ENCODE measurements at places on chromosomes 1 and 21.

- peak; percentile 87 for ATAC-seq
These were observed 1.5 kb upstream of the S100A14 start for GRCh38 chr1:153617663-153618062.

DNA sequence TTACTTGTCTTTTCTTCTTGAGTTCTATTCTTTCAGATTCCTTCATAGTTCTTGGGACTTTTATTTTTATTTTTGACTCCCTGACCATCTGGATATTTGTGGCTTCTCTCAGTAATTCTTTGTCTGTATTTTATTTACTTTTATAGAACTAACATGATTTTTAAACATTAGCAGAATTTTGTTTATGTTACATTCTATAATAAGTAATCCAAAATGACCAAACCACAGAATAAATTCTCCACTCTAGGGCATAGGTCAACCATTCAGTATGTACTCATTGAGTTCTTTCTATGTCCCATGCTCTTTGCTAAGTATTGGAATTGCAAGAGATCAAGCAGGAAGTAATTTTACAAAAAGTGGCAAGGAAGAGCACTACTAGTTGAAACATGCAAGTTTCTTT lies 969.0 kb downstream of the TTLL7 start:
- ATAC-seq = no peak

- ATAC-seq = no peak
These were observed 118.2 kb downstream of the LEPR start for GRCh38 chr1:65538664-65539063.

- ATAC-seq = no peak
These were observed 597.6 kb downstream of the LMO4 start for GRCh38 chr1:87926131-87926830.

- no peak for ATAC-seq
These were observed 69.8 kb upstream of the HAO2 start for GRCh38 chr1:119298687-119299303.

DNA sequence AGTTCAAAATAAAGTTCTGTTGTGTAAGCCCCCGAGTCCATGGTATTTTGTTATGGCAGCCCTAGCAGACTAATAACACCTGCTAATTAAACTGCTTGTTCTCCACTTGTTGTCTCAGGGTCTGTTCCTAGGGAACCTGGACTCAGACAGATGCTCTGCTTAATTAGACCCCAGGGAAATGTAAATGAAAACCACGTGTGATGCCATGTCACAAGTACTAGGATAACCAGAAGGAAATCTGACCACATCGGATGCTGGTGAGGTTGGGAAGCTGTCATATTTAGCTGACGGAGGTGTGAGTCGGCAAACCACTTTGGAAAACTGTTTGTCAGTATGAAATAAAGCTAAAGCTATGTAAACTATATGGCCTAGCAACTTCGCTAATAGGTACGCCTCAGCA lies 19.6 kb downstream of the EDN2 start:
- ATAC-seq = no peak

DNA sequence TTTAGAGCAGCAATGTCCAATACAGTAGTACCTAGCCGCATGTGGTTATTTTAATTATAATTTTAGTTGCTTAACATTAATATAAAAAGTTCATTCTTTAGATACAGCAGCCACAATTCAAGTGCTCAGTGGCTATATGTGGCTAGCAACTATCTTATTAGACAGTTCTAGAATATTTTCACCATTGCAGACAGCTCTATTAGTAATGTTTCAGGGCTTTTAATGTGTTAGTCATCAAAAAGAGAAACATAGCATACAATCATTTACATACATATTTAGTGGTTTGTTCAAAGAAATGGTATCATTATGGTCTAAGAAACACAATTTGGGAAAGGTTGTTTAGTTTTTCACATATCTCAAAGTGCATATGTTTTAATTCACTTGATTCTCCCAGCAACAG lies 66.6 kb upstream of the DYNLT5 start:
- no peak for ATAC-seq

DNA sequence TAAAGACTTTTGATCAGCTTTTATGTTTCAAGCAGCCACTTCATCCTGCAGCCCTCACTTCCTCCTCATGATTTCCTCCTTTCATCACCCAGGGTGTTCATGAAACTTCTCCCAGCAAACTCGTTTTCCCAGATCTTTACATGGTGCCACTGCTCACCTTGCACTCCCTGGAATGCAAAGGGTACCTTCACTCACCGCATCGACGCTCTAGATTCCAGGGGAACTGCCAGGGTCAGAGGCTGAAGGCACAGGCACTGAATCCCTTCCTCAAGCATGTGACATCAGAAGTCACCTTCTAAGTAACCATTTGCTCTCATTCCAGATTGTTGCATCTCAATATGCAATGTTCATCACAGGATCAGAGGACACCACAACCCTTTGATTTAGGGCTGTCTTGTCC lies 82.8 kb downstream of the PRKAB2 start:
- no peak for ATAC-seq

DNA sequence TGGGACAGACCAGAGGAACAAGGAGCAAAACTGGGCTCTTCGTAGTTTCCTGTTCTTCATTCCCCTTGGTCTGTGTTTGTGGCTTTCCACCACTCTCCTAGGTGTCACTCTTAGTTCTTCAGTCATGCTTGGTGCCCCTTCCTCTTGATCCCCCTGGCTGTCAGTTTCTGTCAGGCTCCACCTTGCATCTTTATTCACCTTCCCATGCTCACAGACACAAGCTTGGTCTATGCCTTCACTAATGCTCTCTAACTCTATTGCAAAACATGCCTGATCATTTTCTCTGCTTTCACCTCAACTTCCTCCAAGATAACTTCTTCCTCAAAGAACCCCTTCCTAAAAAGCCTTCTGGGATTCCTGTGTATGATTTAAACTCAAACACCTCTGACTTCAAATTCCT lies 122.9 kb downstream of the GLUL start:
- no peak for ATAC-seq

- ATAC-seq = no peak
These were observed 71.3 kb downstream of the LUZP1 start for GRCh38 chr1:23097316-23097715.

- no peak for ATAC-seq
These were observed 187.7 kb downstream of the TRABD2B start for GRCh38 chr1:47809301-47810084.

DNA sequence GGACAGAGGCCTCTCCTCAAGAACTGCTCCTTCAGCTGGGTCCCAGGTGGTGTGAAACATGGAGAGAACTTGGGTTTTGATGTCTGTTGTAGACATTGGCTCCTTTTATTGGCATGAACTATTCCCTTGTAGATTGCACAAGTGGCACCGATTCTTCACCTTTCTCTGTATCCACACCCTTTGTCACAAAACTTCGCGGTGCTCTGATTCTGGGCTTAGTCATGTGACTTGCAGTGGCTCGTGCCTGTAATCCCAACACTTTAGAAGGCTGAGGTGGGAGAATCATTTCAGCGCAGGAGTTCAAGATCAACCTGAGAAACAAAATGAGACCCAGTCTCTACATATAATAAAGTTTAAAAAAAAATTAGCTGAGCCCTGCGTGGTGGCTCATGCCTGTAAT lies 42.5 kb upstream of the EYA3 start:
- no peak for ATAC-seq

DNA sequence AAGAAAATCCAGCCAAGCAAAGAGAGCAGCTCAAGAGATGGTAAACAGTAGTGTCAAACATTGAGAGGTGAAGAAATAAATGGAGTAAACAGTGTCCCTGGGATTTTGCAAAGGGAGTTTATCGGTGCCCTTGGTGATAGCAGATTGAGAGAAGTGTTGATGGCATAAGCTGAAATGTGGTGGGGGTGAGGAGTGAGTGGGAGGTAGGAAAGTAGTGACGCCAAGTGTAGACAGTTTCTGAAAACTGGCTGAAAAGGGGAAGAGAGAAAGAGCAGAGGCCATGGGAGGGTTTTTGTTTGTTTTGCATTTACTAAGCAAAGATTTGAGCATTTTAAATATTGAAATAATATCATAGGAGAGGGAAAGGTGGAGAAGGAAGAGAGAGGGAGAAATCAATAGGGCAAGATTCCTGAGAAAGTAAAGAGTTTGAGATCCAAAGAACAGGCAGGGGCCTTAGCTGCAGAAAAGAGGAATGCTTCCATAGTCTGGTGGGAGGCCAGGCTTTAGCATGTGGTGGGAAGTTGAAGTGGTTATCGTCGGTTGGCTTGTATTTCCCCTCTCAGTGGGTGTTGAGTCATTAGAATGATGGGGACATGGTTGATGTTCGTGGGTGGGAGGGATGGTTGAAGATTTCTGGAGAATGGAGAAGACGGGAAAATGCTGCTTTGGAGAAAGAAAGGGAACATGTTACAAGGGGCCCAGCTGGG lies 26.8 kb upstream of the RASAL2 start:
- ATAC-seq = peak; percentile 93

GRCh38 chr1:203144661-203145060 lies 17.1 kb downstream of the ADORA1 start:
- no peak for ATAC-seq

GRCh38 chr1:39094685-39095084 lies 68.5 kb downstream of the NDUFS5 start:
- no peak for ATAC-seq

GRCh38 chr1:113126207-113126606 lies 53.2 kb downstream of the LRIG2 start:
- no peak for ATAC-seq

- ATAC-seq = no peak
These were observed 508.1 kb downstream of the DPYD start for GRCh38 chr1:97412737-97413136.

GRCh38 chr1:6348511-6349191 lies 44.9 kb downstream of the ACOT7 start:
- no peak for ATAC-seq

DNA sequence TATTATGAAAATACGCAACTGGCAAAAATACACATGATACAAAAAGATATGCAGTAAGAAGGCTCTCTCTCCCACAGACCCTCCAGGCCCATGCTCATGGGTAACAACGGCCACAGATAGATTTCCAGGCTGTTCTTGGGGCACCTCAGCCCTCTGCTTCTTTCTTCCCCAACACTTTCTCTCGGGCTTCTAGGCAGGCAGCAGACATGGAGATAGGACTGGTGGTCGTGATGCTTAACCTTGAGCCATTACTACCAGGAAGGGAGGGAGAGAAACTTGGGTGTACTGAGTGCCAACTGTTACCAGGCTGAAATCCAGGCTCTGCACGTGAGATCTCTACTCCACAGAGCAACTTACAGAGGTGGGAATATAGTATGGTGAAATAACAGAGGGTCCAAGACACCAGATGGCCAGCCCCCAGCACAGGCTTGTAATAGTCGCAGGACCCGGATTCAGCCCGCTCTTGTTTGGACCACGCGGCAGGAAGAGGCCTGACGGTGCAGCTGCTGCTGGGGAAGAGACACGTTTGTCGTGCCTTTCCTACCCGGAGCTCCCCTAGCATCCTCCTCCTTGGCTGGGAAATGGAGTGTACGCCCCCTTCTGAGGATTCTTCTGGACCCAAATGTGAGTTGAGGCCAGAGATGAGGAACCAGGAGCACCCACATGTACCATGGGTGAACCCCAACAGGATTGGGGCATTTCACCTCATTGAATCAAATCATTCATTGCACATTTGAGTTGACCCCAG lies 441.1 kb upstream of the VAMP3 start:
- ATAC-seq = no peak

DNA sequence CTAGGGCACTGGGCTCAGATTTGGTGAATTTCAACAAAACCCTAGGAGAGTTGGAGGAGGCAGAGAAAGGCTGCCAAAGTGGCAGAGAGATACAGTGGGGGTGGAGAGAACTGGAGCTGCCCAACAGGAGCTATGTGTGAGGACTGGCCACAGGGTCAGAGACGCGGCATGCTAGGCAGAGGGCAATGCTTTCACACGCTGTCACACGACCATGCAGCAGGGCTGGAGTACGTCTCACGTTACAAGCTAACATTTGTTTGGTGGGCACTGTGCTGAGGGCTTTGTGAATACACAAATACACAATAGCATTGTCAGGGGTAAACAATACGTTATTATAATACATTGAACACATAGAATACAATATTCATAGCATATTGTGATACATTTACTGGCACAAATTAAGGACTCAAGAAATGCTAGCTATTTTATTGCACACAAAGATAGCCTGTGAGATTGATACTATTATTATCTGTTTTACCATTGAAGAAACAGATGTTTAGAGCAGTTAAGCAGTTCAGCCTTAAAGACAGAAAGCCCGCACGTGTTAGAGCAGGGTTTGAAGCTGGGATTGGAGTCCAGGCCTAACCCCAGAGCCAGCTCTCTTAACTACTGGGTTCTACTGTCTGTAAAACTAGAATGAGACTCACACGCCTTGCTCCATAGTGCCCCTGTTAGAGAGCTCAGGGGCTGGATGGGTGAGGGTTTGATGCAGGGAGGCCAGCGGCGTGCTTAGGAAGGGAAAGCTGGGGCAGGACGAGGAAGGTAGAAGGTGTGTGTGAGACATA lies 4.5 kb downstream of the RAB7B start:
- no peak for ATAC-seq

GRCh38 chr1:149903836-149904491 lies 4.6 kb downstream of the BOLA1 start:
- ATAC-seq = no peak

GRCh38 chr1:11273595-11274234 lies 717 bp downstream of the UBIAD1 start:
- ATAC-seq = peak; percentile 72

DNA sequence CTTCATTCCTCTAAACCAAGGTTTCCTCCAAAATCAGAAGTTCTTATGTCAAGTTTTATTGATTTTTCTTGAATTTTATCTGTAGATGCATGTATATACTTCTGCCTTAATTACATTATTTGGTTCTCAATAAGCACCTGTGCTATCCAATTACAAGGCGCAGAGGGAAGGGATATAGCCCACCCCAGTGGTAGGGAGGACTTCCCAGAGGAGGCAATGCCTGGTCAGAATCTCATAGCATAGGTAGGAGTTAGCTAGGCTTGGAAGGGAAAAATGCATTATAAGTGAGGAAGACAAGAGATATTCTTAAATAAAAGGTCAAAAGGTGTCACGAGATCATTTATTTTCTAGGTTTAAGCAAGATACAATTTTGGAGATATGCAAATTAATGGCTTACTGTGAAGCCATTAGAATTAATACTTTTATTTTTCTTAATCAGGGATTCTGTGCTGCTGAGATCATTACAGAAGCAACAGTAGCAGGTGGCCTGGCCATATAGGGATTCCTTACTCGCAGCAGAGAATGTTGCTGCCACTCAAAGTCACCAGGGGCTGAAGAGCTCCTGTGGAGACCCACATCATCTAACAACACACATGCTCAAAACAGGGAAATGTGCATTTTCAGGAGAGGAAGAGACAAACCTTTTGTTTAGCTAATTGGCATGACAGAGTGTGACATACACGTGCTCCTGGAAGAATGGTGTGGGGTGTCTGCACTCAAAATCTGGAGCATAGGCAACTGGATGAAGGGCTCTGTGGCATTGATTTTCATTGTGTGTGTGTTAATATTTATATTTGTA lies 178.3 kb downstream of the ATG4C start:
- ATAC-seq = no peak

Measured in stimulated activated memory B cell treated with anti-CD40 and anti-IgM and Interleukin-4, amounts not matched to agents 10 μg/mL and 1 μg/mL and 100 μg/mL, for 72 hours (primary cell).